ENCODE measurements at places on chromosomes 3 and 15. TPM values are rescaled to one million over a fixed set of nuclear protein-coding genes. Genes with fewer than 3 reads are reported as not detected.
A peak's percentile ranks its signal among the peaks of the same experiment; 100 is the strongest.

CLDN18 gene
- total RNA-seq: not detected

TIMP4 gene
- not detected for total RNA-seq

IL17RB gene
- 2.9 TPM for total RNA-seq

PGBD4 gene
- 4.1 TPM for total RNA-seq

XXYLT1 gene
- 7.8 TPM for total RNA-seq

CCR5 gene
- 25.2 TPM for total RNA-seq

DNA sequence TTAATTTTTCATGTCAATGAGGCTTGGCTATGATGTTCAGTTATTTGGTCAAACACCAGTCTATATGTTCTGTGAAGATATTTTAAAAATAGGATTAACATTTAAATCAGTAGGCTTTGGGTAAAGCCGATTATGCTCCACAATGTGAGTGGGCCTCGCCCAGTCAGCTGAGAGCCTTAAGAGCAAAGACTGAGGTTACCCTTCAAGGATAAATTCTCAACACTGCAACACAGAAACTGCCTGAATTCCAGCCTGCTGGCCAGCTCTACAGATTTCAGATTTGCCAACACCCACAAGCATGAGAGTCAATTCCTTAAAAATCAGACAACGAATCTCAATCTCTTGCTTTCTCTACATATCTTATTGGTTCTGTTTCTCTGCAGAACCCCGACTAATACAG lies 188.3 kb downstream of the PLCH1 start:
- H3K4me3 ChIP-seq: no peak overlapping the region
- no peak overlapping the region for H3K27ac ChIP-seq
- no peaks in the 10 kb centered on the region for H3K27me3 ChIP-seq
- H3K4me1 ChIP-seq: peaks cover 30% of the 10 kb centered on the region
- DNase-seq: no peak

GRCh38 chr3:183534249-183534648 lies 21.3 kb downstream of the KLHL6 start:
- no peak overlapping the region for H3K4me3 ChIP-seq
- no peak overlapping the region for H3K27ac ChIP-seq
- H3K27me3 ChIP-seq: no peaks in the 10 kb centered on the region
- no peak for DNase-seq

DNA sequence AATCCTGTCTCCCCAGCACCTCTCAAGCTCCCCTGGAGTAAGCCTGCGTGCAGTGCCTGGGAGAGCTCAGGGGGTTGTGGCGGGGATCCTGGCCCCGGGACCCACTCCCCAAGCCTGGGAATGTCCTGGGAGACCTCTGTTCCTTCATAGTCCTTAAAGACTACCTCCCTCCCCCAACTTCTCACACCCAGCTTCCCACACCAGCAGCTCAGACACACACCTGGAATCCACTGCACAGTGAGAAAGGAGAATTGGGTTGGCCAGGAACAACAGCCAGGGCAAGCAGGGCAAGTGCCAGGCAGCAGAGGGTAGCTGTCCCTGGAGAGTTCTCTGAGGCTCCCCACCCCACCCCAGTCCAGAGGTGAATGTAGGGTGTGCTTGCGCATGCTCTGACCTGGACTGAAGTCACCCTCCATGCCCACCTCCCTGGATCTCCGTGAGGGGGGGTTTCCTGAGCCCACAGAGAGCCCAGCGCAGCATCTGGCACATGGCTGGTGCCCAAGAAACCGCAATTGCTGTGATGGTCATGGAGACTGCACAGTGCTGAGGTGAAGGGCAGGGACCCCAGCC lies 22.2 kb downstream of the PSTPIP1 start:
- peaks cover 57% of the 10 kb centered on the region for H3K36me3 ChIP-seq
- DNase-seq: no peak
- peak overlapping the region; percentile 57 for H3K27ac ChIP-seq
- H3K4me3 ChIP-seq: no peak overlapping the region
- peaks cover 90% of the 10 kb centered on the region for H3K4me1 ChIP-seq

- DNase-seq: no peak
- H3K27me3 ChIP-seq: no peaks in the 10 kb centered on the region
These were observed 20.6 kb downstream of the HEG1 start for GRCh38 chr3:125035217-125035616.

GRCh38 chr15:28086175-28086703 lies 12.9 kb downstream of the OCA2 start:
- peaks cover 11% of the 10 kb centered on the region for H3K4me1 ChIP-seq
- peaks cover 6% of the 10 kb centered on the region for H3K36me3 ChIP-seq
- no peak overlapping the region for H3K27ac ChIP-seq
- peaks cover 21% of the 10 kb centered on the region for H3K27me3 ChIP-seq
- DNase-seq: peak; percentile 66

DNA sequence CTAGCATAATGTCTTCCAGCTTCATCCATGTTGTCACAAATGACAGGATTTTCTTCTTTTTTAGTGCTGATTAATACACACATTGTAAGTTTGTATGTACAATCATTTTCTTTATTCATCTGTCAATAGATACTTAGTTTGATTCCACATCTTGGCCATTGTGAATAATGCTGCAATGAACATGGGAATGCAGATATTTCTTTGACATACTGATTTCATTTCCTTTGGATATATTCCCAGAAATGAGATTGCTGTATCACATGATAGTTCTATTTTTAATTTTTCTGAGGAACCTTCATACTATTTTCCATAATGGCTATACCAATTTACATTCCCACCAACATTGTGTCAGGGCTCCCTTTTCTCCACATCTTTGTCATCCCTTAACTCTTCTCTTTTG lies 117.9 kb downstream of the MEIS2 start:
- H3K27ac ChIP-seq: no peak overlapping the region
- H3K36me3 ChIP-seq: no peaks in the 10 kb centered on the region
- DNase-seq: no peak

DNA sequence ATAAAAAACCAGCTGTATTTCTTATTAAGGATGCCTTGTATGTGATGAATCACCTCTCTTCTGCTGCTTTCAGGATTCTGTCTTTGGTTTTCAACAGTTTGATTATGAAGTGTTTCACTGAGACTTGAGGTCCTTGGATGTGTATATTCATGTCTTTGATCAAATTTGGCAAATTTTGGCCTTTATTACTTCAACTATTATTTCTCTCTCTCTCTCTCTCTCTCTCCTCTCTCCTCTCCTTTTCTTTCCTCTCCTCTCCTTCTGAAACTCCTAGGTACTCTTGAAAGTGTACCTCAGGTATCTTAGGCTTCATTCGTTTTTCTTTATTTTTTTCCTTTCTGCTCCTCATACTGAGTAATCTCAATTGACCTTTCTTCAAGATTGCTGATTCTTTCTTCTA lies 43.3 kb downstream of the LSM3 start:
- no peak for DNase-seq
- H3K36me3 ChIP-seq: peaks cover 2% of the 10 kb centered on the region
- H3K27ac ChIP-seq: no peak overlapping the region
- no peaks in the 10 kb centered on the region for H3K4me1 ChIP-seq

DNA sequence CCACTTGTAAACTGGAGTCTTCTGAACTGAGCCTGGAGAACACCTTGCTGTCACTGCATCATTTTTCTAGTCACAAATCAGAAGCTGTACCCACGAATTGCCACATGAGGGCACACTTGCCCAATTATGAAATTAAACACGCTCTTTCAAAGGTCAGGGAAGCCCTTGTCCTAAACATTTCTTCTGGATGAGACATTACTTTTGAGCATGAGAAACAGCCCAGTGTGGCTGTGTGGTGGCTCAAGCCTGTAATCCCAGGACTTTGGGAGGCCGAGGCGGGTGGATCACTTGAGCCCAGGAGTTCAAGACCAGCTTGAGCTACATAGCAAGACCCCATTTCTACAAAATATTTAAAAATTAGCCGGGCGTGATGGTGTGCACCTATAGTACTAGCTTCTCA lies 27.5 kb upstream of the CFAP161 start:
- no peaks in the 10 kb centered on the region for H3K36me3 ChIP-seq
- peak; percentile 47 for DNase-seq
- peaks cover 26% of the 10 kb centered on the region for H3K27me3 ChIP-seq

- peaks cover 44% of the 10 kb centered on the region for H3K36me3 ChIP-seq
- no peak for DNase-seq
- no peak overlapping the region for H3K4me3 ChIP-seq
- no peak overlapping the region for H3K27ac ChIP-seq
- H3K27me3 ChIP-seq: no peaks in the 10 kb centered on the region
These were observed 32.2 kb downstream of the ATP10A start for GRCh38 chr15:25830844-25831451.

DNA sequence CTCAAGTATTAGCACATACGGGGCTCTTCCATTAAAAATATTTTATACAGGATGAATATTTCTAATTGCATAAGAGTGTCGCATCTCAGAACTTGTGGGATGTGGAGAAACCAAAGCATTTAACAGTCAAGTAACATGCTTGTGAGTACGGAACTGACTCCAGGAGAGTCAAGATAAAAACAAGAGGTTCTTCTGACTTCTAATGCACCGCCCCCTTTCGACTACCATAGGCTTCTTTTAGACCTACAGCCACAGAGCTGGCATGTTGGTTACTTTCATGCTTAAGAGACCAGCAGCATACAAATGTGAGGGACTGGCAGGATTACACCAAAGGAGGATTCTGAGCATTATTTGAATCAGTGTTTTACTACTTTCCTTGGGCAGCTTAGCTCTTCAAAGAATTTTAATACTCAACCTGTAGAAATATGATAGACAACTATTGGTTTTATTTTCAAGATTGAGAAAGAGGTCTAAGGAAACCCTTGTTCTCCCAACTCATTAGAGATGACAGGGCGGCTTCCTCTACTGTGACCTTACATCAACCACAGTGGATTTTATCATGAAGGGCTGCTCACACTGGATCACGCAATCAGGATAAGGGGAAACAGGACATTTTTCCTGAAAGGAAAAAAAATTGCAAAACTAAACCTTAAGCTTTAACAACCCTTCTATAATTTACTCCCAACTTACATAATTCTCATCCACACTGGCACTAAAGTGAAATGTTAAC lies 14.0 kb downstream of the ETV5 start:
- no peak overlapping the region for H3K27ac ChIP-seq
- peaks cover 78% of the 10 kb centered on the region for H3K27me3 ChIP-seq
